Left ventricle myocardium superior (tissue), 1 donor: ENCODE measurements at places on chromosomes 2 and 18. TPM values are rescaled to one million over a fixed set of nuclear protein-coding genes. Genes with fewer than 3 reads are reported as not detected.
A peak's percentile ranks its signal among the peaks of the same experiment; 100 is the strongest.

MOGAT1 gene
- total RNA-seq: 0.25 TPM

DNA sequence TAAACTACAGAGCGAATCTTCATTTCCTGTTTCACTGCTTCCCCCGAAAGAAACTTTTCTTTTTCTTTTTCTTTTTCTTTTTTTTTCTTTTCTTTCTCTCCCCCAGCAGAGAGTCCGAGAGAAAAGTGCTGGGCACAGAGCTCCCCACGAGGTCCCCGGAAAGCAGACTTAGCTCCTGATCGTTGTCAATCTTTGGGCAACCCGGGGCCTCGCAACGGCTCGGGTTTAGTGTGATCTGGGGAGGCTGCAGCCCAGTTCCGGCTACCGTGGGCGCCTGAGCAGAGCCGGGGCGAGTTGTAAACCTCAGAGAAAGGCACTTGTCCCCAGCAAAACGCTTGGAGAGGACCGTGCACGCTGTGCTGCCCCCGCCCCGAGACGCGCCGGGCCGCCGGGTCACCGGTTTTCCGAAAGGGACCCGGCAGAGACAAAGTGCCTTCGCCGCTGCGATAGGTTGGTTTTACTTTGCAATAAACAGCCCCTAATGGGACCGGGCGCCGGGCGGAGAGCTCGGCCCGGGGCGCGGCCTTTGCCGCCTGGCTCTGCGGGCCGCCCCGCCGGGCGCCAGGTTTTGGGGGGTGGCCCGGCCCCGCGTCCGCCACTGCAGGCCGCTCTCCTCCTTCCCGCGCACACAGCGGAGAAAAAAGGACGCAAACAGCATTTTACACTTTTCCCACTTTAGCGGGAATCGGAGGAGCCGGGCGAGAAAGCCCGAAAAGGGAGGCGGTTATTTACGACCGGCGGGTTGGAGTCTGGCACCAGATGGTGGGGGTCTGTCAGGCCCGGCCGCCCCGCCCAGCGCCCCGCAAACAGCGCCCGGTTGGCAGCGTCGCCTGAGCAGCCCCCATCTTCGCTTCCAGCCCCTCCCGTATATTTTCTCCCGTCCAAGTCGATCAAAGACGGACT lies 136.0 kb downstream of the INSIG2 start:
- no peak for DNase-seq

- DNase-seq: no peak
These were observed 187.3 kb downstream of the FAM210A start for GRCh38 chr18:13539050-13539449.

MYCN gene
- 0.45 TPM for total RNA-seq

DNA sequence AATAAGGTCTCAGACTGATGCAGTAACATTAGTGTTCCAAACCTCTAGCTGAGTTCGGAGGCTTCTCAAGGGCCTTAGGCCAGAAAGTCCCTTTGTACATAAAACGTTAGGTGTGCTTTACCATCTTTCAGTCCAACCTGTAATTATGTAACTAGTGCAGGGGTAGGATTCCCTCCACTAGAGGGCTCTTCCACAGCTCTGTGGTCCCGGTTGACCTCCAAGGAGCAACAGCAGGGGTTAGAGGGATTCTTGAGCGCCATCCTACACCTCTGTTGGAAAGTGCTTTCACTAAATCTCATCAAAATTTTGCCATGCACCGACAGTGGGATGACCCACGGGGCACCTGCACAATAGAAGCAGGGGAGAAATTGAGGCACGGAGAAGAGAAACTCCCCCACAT lies 155.8 kb upstream of the LRP1B start:
- DNase-seq: no peak

- no peak for DNase-seq
These were observed 463.2 kb upstream of the CDH7 start for GRCh38 chr18:65287652-65288051.

IMPA2 gene
- total RNA-seq: 73.3 TPM

CHRNG gene
- not detected for total RNA-seq

DNA sequence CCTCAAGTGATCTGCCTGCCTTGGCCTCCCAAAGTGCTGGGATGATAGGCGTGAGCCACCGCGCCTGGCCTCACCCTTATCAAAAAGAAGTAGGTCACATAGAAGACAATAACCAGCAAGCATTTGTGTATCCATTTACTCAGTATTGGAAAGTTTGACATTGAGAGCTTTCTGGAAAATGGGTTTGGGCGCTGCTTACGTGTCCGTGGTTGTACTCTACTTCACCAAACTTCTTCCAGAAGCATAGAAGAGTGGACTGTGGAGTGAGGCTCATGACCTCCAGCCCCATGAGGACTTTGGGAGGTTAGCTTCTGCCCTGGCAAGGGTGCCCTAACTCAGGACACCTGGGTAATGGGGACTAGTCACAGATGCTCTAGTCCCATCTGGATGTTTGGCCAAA lies 3.7 kb upstream of the ODC1 start:
- no peak for DNase-seq

GPR35 gene
- total RNA-seq: 2.1 TPM

GRCh38 chr2:133489146-133489545 lies 79.1 kb downstream of the NCKAP5 start:
- DNase-seq: no peak

DNA sequence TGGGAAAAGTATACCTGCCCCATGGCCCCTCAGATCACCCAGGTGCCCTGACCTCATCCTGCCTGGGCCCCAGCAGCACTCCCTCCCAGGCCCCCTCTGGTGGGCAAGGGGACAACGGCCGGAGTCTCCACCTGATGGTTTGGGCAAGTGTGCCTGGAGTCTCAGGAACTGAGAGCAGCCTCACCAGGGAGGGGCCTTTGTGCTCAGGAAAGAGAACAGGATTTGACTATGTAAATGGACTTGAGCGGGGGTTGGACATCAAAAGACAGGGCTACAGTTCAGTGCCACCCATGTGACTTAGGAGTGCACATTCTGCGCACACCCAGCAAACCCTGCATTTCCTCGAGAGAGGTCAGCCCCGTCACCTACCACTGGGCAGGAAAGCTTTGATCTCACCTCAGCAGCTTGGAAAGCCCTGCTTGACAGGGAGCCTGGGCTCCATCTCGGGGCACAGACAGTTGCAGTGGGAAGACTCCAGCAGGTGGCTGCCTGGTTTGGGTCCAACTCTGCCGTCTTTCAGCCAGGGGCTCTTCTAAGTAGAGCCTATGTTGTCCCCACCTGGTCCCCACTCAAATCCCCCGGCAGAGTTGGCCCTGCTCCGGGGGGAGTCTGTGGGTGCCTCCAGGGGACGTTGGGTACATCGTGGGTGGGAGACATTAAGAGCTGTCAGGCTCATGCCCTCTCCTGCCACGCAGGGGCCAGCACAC lies 3.3 kb downstream of the INPP5D start:
- no peak for DNase-seq

DNA sequence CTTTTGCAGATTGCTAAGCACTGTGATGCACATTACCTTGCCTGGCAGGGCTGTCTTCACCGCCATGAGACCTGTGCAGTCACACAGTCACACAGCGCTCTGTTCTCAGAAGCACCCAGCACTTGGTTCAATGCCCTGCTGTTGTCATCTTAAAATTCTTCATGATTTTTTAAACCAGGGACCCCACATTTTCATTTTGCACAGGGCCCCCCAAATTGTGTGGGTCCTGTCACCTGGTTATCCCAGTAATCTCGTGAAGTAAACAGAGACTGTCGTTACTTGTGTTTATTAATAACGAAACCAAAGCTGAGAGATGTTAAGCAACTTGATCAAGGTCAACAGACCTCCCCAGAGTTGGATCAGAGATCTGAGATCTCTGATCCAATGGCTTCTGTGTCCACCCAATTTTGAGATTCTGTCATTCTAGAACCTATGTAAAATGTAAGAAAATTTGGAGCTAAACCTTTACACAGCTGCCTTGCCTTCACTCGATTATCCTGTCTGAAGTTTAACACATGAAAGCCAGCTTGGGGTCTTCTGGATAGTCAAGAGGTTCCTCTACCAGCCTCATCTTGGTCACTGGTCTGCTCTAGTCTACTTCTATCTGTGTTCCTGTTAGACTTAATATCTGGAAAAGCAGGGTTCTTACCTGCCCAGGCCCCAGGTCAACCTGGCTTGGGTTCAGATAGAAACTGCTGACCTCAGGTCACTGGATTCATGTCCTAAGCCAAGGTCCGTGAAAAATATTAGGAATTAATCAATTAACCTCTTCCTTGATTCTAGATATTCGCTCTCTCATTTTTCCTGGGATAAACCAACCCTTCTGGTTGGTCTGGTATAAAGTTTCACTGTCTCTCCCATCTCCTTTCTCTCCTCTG lies 13.7 kb upstream of the TTC39C start:
- DNase-seq: no peak

LYG2 gene
- not detected for total RNA-seq

LAMA1 gene
- total RNA-seq: 0.17 TPM

DNA sequence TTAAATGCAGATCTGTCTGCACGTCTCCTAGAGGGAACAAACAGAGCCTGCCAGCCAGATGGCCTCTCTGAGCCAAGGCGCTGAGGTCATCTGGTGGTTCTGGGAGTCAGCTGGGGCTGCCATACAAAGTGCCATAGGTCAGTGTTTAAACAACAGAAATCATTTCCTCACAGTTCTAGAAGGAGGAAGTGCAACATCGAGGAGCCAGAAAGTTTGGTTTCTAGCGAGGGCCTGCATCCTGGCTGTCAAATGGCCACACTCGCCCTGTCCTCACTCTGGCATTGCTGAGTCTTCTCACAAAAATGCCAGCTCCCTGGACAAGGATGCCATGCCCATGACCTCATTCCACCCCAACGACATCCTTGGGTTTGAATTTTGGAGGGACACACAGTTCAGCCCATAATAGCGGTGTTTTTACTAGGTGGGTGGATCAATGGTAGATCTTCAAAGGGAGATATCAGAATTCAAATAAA lies 59.6 kb downstream of the MYT1L start:
- DNase-seq: peak; percentile 65

SPATA3 gene
- not detected for total RNA-seq

DNA sequence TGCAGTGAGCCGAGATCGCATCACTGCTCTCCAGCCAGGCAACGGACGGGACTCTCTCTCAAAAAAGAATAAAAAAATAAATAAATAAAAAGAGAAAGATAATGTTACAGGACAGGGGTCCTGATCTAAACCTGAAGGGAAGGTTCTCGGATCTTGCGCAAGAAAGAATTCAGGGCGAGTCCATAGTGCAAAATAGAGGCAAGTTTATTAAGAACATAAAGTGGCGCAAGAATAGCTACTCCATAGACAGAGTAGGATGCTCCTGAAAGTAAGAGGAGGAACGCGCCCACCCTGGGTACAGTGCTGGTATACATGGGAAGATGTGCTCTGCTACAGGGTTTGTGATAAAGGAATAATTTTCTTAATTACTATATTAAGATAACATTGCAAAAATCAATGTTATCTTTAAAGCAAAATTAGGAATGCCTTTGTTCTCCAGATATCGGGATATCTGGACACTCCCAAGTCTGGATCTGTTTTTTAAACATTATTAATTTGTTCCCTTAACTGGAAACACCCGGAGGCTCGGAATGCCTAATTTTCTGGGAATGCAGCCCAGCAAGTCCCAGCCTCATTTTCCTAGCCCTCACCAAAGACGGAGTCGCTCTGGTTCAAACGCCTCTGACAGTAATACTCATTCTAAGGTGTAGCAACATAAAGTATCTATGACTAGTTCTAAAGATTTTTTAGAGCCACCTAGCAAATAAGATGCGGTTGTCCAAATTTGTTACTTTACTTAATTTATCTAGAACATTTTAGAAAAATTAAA lies 38.8 kb downstream of the ACSL3 start:
- DNase-seq: no peak

DNA sequence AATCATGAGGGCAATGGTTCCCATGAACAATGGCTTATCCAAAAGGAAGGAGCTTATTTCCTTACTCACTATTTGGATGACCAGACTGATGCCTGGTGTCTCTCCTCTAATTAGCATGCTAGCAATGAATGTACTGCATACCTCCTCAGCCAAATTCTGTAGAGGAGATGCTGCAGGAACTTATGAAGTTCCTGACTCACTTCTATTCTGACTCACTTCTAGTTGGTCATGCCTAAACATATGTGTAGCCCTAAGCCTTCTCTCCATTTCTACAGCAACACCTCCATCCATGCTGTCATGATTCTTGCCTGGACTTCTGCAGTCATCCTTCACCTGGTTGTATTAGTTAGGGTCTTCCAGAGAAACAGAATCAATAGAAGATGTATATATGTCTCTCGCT lies 59.9 kb upstream of the MRPS9 start:
- DNase-seq: no peak

CDKL4 gene
- 0.59 TPM for total RNA-seq

IL37 gene
- not detected for total RNA-seq

DNA sequence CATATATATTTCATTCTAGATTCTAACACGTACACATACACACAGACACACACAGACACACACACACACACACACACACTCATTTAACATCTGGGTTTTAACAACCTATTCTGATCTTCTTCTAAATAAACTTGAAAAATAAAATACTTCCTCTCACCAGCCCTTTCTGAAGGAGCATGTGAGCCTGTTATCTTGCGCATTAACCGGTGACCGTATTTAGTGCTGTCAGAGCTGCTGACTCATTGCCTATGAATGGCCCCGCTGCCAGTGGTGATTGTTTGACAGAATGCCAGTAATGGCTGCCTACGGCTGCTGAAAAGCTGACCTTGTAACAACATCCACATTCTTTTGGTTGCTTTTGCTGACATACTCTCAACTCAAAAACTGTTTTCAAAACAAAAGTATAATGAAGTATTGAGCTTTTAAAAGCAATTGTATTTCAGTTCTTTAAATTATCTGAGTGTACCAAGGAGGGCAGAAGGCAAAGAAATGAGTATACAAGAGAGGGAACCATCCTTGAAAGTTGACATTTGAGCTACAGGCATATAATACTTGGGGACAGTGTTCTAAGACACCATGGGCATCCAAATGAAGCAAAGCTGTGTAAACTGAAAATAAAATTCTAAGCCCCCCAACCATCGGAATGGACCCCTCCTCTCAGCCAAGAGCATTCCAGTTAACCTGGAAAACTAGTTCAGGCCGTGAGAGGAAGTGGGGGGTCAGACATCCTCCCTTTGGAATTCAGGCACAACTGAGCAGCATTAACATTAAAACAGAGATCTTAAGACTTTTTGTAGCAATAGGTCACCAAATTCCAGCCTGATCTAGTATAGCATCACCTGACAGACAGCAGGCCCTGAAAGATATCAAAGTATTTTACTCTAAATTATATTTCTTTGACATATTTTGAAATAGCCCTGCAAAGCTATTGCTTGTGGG lies 50.2 kb upstream of the DTNA start:
- peak; percentile 80 for DNase-seq
